ENCODE measurements at places on chromosomes 4 and X.

DNA sequence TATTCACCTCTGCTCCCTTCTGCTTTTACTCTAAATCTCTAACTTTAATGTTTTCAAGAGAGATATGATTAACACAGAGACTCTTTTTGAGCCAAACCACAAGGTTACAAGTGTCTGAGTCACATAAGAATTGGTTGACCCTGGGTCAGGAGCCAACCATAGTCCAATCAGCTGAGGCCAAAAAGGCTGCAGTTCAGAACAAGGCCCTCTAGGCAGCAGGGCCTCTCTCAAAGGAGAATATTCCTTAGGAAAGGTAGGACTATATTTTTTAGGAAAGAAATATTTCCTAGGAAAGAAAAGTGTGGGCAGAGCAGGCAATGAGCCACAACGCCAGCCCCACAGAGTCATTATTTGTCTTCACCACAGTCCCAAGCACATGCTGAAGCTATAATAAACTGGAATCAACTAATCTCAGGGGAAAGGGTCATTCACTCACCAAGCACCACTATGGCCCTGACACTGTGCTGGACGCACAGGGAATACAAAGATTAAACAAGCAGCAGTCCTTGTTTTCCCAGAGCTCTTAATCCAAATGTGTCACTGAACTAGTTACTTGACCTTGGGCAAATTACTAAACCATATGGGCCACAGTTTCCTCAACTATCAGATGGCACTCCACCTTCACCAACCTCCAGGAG is 2.2 kb downstream of the ATP8A1 start:
- DNase-seq = no peak

GRCh38 chr4:112296949-112297880 is at the start of gene ALPK1:
Gene ALPK1 (plus strand): TSS chr4:112297369.
- no peak for DNase-seq

DNA sequence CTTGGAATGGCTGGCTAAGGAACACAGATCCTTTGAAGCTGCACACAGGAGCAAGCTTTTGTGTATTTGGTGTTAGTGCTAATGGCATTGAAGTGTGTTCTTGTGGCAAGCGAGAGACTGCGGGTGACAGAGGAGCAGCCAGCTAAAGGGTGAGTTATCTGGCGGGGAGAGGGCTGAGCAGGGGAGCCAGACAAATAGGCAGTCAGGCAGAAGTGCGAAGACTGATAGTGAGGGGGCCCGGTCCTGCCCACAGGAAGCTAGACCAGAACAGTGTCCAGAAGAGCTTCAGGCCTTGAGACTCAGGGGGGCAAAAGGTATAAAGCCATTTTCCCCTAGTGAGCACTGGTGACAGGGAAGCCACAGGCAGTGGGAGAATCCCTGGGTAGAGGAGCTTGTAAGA is 49.6 kb upstream of the MAMLD1 start:
- DNase-seq = no peak

DNA sequence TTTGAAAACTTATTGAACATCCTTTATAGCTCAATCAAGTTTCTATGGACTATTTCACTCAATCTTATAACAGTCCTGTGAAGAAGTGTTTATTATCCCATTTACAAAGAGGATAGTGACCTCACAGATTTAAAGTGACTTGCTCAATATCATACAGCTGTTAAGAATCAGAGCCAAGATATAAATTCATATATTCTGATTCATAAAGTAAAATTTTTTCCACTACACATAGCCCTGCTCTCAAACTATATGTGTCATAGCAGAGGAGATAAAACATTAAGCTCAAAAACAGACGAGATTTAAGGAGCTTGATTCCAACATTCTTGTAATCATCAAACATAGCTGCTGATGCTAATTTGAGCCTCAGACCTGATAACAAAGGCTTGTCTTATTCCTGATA is 226.8 kb downstream of the CAMK2D start:
- DNase-seq = no peak

- DNase-seq = no peak
Observed at GRCh38 chrX:105277132-105277531, 56.6 kb upstream of the TEX13A start.

- no peak for DNase-seq
Observed at GRCh38 chrX:117093319-117093718, 630.5 kb upstream of the CT83 start.

DNA sequence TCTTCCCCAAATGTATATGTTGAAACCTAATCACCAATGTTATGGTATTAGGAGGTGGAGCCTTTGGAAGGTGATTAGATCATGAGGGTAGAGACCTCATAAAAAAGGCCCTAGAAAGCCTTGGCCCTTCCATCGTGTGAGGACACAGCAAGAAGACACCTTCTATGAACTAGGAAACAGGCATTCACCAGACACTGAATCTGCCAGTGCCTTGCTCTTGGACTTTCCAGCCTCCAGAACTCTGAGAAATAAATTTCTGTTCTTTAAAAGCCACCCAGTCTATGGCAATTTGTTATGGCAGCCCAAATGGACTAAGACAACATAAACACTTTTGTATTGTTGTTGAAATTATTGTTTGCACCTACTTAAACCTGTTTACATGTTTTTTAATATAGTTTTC is 221.8 kb upstream of the RPS6KA3 start:
- DNase-seq = no peak

DNA sequence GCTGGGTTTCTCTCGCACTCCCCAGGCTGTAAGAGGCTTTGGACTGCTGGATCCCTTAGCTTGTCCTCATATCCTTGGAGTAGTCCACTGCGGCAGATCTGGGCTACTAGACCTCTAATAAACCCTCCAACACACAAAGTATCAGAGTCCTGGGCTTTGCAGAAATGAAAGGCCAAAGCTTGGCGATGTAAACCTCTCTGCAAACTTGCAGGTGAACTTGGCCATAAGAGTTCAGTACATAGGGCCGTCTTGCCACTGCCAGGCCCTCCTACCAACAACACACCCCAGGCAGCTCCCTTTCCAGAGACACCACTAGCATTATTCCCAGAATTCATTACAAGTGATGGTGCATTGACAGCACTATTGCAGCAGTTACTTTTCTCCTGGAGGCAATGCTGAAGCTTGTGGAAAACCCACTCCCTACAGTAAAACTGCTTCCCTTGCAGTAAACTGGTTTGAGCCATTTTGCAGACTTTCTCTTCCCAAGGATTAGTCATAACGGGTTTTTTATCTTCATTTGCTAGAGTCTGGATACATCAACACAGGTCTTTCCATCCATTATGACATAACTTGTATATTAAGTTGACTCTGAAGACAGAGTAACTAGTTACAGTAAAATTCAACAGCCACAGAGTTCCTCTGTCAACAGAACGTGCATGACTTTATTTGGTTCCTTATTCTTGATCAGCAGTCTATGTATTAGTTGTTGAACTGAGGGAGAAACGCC is 2.4 kb downstream of the ANKRD50 start:
- DNase-seq = no peak

- DNase-seq = no peak
Observed at GRCh38 chr4:120277391-120277790, 210.7 kb upstream of the MAD2L1 start.

GRCh38 chrX:79325263-79325958 is 41.7 kb downstream of the ITM2A start:
- no peak for DNase-seq

GRCh38 chr4:154858166-154858565 is 77.1 kb downstream of the RBM46 start:
- DNase-seq = no peak

DNA sequence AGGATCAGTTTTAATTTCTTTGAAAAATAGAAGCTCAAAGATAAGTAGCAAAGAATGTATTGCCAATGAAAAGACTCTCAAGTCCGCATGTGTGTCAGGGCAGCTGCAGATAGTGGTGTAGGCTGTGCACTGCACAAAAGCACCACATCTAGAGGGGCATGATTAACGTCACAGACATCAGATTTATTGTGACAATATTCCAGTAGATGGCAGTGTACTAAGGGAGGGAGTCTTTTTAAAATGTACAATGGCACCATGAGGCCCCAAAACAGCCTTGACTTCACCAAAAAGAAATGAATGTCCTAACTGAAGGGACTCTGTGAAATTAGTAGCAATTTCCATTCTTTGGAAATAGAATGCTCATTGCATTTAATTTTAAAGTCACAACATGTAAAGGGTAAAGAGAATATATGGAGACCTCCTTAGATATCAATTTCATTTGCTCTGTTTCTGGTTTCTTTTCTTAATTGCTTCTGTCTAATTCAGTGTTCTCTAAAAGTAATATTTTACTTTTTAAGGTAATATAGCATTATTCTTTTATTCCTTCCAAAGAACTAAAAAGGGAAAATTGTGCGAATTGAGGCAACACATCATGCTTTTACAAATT is 98.4 kb downstream of the ZNF827 start:
- DNase-seq = no peak

DNA sequence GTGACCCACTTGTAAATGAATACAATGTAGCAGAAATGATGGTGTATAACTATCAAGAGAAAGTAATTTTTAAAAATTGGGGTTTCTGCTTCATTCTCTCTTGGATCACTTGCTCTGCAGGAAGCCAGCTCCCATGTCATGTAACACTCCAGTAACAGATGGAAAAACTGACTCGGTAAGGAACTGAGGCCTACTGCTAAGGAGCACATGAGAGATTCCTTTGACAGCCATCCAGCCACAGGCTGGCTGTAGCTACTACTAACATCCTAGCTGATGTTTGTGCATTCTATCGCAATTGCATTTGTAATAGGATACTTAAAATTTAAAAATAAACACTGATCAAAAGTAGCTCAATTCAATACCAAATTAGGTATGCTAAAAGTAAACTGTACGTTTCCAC is 102.3 kb upstream of the MAB21L2 start:
- no peak for DNase-seq

- no peak for DNase-seq
Observed at GRCh38 chr4:73850261-73850970, 2.7 kb upstream of the PF4V1 start.

- no peak for DNase-seq
Observed at GRCh38 chr4:159349332-159349731, 246.5 kb downstream of the RAPGEF2 start.

GRCh38 chrX:47927212-47927611 is 76.6 kb downstream of the ZNF182 start:
- DNase-seq = no peak

GRCh38 chr4:126298271-126298670 is 983.5 kb downstream of the FAT4 start:
- DNase-seq = no peak

DNA sequence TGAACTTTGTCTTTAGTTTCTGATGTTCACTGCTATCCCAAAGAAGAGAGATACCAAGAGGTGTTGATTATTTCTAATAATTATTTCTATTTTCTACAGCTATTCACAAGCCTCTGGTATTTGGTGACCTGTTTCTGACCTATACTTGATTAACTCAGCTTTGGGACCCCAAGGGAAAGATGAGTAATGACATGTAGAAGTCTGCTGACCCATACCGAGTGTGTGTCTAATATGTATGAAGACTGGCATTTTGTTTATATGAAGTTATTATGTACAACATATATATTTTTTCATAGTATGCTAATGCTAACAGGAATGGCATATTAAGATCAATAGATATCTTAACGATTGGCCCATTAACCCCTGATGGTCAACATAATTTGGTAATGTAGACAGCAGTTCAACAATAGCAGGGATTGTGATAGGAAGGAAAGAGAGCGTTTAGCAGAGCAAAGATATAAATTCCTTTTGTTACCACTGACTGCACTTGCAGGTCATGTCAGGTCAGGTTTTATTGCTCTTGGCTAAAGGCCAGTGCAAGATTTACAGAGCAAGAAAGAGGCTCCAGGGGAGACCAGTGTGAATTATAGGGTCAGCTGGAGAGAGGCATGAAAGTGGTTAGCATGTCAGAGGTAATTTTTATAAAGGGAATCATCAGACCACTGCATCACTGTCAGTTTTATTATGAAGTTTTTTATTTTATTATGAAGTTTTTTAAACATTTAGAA is 94.7 kb upstream of the DIPK2B start:
- DNase-seq = no peak

GRCh38 chr4:30867427-30867826 is 147.3 kb downstream of the PCDH7 start:
- DNase-seq = no peak

DNA sequence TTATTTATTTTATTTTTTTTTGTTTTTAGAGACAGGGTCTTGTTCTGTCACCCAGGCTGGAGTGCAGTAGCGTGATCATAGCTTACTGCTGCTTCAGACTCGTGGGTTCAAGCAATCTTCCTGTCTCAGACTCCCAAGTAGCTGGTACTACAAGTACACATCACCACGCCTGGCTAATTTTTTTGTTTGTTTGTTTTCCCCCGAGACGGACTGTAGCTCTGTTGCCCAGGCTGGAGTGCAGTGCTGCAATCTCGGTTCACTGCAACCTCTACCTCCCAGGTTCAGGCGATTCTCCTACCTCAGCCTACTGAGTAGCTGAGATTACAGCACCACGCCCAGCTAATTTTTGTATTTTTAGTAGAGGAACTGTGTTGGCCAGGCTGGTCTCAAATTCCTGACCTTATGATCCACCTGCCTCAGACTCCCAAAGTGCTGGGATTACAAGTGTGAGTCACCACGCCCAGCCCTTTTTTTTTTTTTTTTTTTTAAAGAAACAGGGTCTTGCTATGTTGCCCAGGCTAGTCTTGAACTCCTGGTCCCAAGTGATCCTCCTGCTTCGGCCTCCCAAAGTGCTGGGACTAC is 32.2 kb downstream of the COPS4 start:
- no peak for DNase-seq

DNA sequence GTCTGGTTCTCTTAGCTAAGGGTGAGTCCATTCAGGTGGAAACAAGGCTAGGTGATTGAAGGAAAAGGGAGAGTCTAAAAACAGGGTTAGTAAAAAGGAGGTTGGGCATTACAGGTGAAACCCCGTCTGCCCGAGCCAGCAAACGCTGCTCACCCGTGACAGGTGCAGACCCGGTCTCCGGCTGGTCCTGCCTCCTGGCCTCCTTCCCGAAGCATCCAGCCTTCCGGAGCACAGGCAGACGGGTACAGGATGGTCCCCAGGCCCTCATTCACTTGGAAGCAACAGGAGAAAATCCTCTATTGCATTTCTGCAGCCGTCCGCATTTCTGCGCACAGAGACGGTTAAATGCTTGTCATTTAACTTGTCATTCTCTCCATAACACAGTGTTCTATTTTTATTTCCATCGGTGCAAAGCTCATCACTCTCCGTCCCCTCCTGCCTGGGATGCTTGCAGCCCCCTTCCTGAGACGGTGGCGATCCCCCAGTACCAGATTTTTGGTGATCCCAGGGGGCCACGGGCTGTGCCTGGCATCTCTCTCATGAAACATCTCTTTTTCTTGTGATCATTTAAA is 90.8 kb upstream of the PPP2R3B start:
- no peak for DNase-seq

DNA sequence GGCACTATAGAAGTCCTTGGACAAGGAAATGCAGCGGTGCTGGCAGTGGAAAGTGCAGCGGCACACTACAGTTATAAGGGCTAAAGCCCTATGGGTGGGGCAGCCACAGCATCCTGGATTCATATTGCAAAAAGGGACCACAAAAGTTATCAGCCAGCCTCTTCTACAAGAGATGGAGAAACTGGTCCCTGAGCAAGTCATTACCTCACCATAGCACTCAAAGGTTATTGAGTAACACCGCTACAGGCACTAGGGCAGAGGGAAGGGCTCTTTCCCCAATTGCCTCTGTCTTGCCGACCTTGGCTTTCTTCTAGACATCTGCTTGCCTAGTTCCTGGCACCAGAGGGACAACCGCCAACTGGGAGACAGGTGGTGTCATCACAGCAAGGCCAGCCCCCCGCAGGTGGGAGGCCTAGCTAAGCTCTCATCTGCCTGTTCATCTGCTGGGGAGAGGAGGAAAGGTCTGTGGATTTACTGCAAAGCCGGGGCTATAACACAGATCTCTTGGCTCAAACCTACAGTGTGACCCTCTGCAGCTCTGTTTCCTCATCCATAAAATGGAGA is 600.0 kb downstream of the BCOR start:
- no peak for DNase-seq

GRCh38 chrX:126394681-126395080 is 157.9 kb downstream of the DCAF12L1 start:
- DNase-seq = no peak

- DNase-seq = no peak
Observed at GRCh38 chr4:42306221-42307109, 90.8 kb upstream of the SHISA3 start.

Data from activated CD4-positive, alpha-beta T cell treated with anti-CD3 and anti-CD28 coated beads, Interleukin-2, amount 50 U/mL, for 48 hours (primary cell).